GM03348 (cell line): ENCODE measurements at places on chromosomes 6 and 20.

GRCh38 chr6:90575267-90575666 lies 11.6 kb downstream of the MAP3K7 start:
- DNase-seq: no peak

DNA sequence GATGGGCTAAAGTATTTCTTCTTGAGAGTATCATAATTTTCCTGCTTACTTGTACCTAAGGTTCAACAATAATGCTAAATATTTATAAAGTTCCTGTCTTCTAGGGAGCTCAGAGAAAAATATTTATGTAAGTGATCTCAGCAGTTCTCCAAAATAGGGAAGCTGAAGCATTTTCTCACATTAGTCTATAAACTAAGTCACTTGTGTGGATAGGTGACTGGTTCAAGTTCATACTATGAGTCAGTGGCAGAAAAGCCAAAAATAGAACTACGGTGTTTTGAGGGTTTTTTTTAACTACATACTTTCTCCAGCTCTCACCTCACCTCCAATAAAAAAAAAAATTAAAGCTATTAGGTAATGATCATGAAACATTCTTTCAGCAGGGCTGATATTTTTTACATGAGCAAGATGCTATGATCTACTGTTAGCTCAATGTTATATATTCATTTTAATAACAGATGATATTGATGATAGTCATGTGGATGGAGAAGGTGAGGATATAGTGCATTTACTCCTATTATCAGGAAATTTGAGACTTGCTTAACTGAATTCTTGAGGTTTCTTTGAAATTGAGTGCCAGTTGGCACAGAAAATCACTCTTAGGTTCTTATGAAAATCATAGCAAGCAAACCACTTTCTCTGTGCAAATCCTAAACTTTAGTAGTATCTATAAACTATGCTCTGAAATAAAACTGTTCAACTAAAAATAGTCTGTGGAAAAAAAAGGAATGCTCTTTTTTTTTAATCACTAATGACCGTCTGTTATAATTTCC lies 4.1 kb upstream of the MOXD1 start:
- DNase-seq: no peak

GRCh38 chr6:47822856-47823554 lies 41.2 kb downstream of the OPN5 start:
- no peak for DNase-seq

DNA sequence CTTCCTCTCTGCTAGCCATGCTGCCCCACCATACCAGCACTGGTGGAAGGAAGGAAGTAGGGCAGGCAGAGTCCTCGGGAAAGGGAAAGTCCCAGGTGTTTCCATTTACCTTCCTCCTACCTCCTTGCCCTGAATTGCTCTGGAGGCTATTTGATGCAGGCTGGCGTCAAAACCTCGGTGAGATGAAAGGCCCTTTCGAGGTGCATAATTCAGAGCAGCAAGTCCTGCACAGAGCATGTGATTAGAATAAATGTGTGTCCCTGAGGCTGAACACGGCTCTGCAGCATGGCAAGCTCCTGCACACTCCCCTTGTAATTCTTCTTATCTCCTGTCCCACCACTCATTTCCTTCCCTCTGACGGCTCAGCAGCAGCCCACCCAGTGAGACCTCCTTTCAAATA lies 98.7 kb upstream of the LRFN2 start:
- DNase-seq: no peak

DNA sequence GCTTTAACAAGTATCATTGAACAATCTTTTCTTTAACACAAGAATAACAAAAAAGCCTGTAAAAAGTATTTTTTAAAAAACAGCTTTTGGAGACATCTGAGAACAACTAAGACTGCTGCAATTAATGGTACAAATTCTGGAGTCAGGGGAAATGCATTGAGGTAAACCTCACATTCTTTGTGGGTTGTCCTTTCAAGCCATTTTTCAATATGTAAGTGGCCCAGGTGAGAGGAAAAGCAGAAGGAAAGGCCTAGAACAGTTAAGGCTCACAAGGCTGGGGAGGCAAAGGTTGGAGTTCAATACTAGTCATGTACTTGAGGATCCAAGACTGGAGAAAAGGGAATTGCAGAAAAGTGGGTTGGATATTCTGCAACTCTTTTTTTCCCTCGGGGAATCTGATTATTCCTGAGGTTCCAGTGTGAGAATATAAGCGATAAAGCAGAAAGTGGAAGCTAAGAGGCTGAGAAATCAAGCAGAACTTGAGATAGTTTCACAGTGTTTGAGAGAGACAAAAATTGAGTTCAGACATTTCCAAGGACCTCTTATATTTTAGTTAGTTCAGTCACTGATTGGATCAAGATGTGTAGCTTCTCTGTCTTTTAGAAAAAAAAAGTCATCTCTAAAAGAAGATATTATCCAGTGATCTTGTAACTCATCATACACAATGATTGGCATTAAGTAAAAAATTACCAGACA lies 25.0 kb upstream of the TXLNB start:
- DNase-seq: no peak

DNA sequence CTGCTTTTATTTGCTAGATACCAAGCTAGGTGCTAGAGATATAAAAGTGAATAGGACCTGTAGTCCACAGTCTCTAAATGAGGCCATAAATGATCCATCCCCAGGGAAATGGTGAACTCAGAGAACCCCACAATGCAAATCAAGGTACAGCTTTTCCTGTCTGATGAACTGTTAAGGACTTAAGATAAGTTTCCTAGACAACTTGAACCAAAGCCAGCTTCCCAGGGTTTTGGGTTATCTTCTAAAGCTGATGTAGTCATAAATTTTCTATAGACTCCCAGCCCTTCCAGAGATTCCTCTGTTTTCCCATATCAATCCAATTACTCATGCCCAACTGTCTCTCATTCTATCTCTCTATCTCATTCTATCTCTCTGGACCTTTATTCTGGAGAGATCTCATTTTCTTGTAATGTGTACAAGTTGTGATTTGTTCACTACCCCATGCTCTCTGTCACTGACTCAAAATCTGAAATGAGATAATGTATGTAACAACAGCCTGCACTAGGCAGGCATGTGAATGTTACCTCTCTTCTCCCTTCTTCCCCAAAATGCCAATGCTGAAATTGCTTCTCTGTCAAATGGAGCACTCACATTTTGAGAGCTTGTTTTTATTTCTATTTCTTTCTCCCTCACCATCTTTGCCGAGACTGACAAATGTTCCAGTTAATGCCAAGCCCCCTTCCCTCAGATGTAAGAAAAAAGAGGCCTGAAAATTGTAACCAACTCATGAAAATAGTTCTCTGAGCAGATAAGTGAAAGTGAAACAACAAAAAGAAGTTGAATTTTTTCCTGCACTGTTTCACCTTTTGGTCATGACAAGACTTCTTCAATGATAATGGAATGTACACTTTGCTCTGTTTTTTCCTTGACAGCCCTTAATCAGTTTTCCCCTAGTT lies 279.9 kb downstream of the SLC35F1 start:
- DNase-seq: no peak

DNA sequence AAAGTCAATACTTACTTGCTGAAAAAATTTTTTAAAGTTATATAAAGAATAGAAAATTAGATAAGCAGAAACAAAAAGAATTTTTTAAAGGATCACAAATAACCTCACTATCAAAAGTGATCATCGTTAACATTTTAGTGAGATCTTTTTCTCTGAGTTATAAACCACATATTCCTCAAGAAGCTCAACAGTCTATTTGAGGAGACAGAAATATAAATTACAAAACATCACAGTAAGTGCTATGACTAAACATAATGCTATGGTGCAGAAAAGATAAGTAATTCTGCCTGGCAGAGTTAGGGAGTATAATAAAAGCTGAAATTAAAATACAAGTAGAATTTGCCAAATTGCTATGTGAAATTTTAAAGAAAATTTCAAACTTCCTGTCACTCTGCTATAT lies 226.7 kb downstream of the LMBRD1 start:
- no peak for DNase-seq

DNA sequence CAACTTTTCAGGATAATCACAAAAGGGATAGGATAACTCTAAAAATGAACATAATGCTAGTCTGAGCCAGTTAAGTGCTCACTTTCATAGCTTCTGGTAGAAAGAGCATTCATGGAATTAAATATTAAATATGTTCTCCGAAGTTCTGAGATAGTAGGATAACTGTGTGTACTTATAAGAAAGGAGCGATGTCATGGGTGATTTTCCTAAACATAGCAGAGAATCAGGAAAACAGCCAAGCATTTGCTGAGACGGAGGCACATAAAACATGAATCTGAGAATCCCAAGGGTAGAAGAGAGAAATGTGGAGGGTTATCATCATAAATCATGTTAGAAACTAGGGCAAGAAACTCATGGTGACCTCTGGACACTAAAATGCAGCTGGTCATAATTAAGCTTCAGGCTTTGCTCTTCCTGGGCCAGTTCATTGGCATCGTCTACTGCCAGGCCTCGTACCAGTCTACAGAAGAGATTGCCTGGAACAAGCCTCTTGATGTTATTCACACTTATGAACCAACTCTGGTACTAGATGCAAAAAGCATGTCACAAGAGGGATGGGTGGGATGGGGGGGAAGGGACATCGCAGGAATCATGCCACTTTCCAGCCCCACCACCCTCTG lies 436.6 kb downstream of the PRKN start:
- DNase-seq: no peak

- no peak for DNase-seq
These were observed 79.1 kb downstream of the LRRC1 start for GRCh38 chr6:53873922-53874321.

DNA sequence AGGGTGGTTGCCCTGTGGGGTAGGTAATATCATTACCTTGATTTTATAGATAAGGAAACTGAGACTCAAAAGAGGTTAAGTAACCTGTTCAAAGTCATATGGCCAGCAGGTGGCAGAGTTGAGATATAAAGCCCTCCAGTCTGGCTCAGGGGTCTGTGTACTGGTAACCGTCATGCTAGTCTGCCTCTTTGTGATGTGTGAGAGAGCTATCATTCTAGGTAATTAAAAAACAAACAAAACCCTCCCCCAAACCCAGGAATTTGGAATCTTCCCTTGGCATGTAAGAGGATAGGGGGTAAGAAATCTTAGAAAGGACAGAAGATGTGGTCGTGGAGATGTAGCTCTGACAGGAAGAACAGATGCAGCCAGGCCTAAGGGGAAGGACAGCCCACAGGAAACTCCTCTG lies 206.0 kb downstream of the CDC5L start:
- DNase-seq: peak; percentile 70

DNA sequence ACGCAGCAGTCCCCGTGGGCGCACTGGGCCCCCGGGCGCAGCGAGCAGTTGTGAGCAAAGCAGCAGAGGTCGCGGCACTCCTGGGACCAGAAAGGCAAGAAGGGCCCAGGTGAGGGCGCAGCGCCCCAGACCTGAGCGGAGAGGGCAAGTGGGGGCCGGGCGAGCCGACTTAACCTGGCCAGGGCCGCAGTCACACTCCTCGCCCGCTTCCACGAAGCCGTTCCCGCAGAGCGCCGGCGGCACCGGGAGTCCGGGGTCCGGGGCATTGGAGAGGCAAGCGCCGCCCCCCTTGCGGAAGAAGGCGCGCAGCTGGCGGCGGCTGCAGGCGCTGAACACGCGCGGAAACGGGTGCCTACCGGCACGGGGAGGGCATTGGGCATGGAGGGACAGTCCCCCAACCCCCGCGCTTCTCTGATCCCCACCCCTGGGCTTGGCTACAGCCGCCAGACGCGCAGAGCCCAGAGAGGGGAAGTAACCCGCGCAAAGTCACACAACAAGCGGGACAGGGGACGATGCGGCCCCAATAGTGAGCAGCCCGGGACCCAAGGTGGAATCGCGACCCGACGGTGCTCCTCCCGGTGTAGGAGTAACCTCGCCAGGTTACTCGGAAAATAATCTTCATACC lies 9.2 kb downstream of the ADAM33 start:
- no peak for DNase-seq

DNA sequence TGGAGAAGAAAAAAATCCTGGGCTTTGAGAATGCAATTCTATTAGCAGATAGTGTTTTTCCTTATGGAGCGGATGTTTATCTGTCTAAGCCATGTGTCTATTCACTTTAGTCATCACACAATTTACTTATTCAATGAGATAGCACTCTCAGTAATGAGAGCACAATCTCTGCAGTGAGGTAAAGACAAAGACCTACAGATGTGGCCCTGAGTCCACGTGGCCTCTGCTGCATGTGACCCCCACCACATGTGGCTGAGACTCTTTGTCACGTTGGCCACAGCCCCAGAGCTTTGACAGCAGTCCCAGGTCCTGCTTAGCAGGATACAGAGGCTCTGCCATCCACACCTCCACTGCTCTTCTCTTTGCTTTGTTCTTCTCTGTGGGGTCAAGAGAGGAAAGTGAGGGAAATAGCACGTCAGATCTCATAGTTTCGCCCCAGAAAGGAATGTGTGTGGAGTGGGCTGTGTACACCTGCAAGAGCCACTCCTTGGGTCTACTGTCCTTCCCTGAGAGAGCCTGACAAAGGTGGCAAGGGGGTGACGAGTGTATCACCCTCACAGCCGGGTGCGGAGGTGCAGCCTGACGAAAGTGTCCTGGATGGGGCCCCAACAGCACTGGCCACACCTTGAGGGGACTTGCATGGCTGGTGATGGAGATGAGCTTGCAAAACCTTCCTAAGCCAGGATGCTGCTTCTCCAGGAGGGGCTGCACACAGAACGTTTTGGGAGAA lies 40.7 kb downstream of the ZNF831 start:
- DNase-seq: no peak

GRCh38 chr6:169725125-169726048 lies 1.1 kb upstream of the PHF10 start:
- DNase-seq: no peak

DNA sequence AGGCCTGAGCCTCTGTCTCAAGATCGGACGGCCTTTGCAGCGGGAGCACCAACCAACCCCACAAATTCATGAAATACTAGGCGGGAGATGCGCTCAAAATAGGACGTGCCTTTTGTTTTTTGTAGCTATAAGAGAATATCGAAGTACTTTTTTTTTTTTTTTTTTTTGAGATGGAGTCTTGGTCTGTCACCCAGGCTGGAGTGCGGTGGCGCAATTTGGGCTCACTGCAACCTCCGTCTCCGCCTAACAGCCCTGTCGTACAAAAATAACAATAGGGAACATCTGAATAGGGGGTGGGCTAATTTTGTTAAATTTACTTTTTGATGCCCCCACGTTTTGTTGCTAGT lies 5.9 kb upstream of the TUBB2A start:
- DNase-seq: no peak

DNA sequence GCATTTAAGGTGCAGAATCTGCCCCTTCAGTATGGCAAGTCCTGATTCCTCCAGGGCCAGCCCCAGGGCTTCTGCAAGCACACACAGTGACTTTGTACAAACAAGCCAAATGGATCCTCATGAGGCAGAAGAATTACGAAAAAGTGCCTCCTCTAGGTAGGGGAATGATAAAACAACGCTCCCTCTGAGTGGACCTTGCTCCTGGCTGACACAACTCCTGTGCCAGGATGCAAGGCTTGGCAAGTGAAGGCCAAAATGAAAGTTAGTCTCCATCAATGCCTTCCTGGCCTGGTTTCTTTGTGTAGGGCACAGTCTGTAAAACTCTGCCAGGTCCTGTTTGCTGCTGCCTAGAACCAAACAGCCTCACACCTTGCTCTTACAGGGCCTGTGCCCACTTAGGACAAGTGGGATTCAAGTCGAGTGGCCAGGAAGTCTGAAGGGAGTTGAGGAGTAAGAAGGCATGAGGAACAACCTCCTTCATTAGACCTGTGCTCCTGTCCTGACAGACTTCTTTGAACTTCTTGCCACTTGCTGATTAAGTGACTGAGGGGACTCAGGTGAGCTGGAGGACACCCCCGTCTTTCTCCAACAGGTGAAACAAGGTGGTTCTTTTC lies 417.1 kb downstream of the CDC5L start:
- DNase-seq: no peak
